ENCODE measurements at places on chromosomes 16 and 17.

GRCh38 chr16:47507701-47508100 lies 46.6 kb downstream of the PHKB start:
- no peak overlapping the region for H3K4me3 ChIP-seq
- DNase-seq = no peak
- H3K27me3 ChIP-seq = no peaks in the 10 kb centered on the region
- no peak overlapping the region for H3K27ac ChIP-seq
- H3K4me1 ChIP-seq = no peaks in the 10 kb centered on the region
- H3K36me3 ChIP-seq = peaks cover 67% of the 10 kb centered on the region

- DNase-seq = no peak
- no peak overlapping the region for H3K4me3 ChIP-seq
- no peak overlapping the region for H3K27ac ChIP-seq
Observed at GRCh38 chr17:60534010-60534555, 8.0 kb upstream of the APPBP2 start.

DNA sequence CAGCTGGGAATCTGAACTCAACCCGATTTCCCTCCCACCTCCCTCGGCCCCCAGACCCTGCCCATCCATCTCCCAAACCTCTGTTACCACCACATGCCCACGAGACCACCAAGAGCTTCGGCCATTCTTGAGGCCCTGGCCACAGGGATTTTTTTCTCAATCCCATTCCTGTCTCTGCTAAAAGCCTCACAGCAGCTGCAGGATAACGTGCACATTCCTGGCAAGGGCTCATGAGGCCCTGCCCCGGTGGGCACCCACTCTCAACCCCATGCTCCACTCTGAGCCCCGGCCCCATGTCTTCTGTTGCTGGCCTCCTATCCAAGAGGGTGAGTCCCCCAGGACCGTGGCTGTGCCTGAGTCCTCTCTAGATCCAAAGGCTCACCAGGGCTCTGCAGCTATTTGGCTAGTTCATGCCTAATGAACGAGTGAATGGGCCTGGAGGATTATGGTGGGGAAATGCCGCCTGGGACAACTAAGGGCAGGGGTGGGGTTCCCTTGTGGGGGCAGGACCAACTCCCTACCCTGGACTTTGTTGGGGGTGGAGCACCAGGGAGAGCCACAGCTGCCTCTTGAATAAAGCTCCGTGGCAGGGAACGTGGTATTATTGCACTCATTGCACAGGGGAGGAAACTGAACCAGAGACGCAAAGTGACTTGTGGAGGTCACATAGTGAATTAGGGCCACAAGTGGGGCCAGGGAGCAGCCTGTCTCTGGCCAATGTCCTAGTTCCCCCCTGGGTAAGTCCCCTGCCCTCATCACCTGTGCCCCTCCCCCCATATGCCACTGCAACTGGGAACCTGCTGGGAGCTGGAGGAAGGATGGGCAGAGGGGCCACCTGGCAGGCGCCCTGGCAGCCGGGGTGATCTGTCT lies 113.8 kb upstream of the SMURF2 start:
- no peaks in the 10 kb centered on the region for H3K36me3 ChIP-seq
- H3K27ac ChIP-seq = no peak overlapping the region
- no peak for DNase-seq
- peaks cover 49% of the 10 kb centered on the region for H3K4me1 ChIP-seq

- no peaks in the 10 kb centered on the region for H3K36me3 ChIP-seq
- no peak overlapping the region for H3K27ac ChIP-seq
- H3K4me3 ChIP-seq = no peak overlapping the region
- DNase-seq = no peak
- peaks cover 4% of the 10 kb centered on the region for H3K4me1 ChIP-seq
Observed at GRCh38 chr17:67385122-67385988, 8.3 kb downstream of the PITPNC1 start.

DNA sequence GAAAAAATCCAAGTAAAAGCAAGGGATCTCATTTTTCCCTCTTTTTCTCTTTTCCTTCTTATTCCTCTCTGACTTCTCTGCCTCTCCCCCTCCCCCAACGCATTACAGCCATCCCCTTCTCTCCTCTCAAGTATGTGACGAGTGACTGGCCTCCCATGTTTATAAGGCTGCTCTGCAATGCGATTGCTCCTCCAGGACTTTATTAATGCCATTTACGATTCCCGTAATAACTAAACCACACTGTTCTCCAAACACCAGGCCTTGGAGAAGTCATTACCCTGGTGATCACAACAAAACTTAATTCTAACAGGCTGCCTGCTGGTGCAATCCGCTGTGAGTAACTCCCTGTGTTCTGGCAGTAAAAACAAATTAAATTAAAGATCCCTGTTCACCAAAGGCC lies 88.8 kb downstream of the HS3ST3B1 start:
- H3K4me1 ChIP-seq = no peaks in the 10 kb centered on the region
- no peak overlapping the region for H3K27ac ChIP-seq

- H3K4me3 ChIP-seq = no peak overlapping the region
- no peaks in the 10 kb centered on the region for H3K36me3 ChIP-seq
- H3K27me3 ChIP-seq = peaks cover 11% of the 10 kb centered on the region
- no peak for DNase-seq
Observed at GRCh38 chr16:51757505-51757904, 606.4 kb upstream of the SALL1 start.

DNA sequence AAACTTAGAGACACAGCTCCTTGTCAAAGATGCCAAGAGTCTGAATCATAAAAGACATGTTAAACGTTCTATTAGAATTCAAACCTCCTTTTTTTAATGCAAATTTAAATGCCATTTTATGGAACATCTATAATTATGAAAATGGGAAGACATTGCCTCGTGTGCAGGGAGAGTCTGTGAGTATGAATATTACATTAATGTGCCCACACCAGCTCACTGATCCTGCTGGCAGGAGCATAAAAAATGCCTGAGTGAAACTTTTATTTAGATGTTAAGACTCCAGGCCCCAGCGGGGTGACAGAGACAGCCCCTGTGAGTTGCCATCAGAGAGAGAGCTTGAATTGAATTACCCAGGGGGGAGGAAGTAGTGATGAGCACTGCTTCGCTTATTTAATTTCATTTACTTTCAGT lies 84.8 kb downstream of the SNX11 start:
- DNase-seq = no peak
- H3K4me1 ChIP-seq = no peaks in the 10 kb centered on the region
- no peak overlapping the region for H3K4me3 ChIP-seq
- H3K36me3 ChIP-seq = no peaks in the 10 kb centered on the region
- no peak overlapping the region for H3K27ac ChIP-seq
- H3K27me3 ChIP-seq = peaks cover 50% of the 10 kb centered on the region

- DNase-seq = no peak
- no peaks in the 10 kb centered on the region for H3K27me3 ChIP-seq
- H3K4me1 ChIP-seq = peaks cover 4% of the 10 kb centered on the region
- H3K36me3 ChIP-seq = peaks cover 10% of the 10 kb centered on the region
- no peak overlapping the region for H3K4me3 ChIP-seq
Observed at GRCh38 chr17:37043201-37043600, 94.4 kb downstream of the AATF start.

DNA sequence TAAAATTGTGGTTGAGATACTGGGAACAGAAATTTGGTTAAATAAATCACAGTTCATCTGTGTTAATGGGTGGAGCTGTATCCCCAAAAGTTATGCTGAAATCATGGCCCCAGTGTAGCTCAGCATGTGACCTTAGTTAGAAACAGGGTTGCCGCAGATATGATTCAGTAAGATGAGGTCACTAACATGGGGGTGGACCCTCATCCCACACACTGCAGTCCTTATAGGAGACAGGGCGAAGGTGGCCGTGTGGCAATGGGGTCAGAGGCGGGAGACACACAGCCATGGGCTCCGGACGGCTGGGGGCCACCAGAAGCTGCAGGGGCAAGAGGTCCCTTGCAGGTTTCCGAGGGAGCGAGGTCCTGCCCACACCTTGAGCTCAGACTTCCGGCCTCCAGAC lies 10.7 kb downstream of the GALNS start:
- H3K4me3 ChIP-seq = no peak overlapping the region
- H3K27me3 ChIP-seq = no peaks in the 10 kb centered on the region
- no peak overlapping the region for H3K27ac ChIP-seq
- no peak for DNase-seq
- H3K4me1 ChIP-seq = no peaks in the 10 kb centered on the region

DNA sequence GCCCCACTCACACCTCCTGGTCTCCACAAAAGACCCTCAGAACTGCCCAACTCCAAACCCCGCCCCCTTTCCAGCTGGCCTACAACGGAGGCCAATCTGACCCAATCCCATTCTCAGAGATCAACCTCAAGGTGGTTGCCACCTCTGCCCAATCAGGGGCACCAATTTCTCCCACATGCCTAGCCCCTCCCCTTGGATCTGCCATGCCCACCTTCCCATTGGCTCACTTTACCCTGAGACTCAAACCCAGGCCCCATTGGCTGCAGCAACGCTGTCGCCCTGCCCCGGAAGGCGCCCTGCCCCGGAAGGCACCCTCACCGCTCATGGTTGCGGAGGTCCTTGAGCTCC lies 10.6 kb downstream of the ZNF668 start:
- no peaks in the 10 kb centered on the region for H3K4me1 ChIP-seq
- no peak overlapping the region for H3K27ac ChIP-seq
- H3K4me3 ChIP-seq = no peak overlapping the region

GRCh38 chr16:54341892-54342776 lies 55.5 kb upstream of the IRX3 start:
- no peak for DNase-seq
- H3K36me3 ChIP-seq = no peaks in the 10 kb centered on the region
- H3K4me3 ChIP-seq = no peak overlapping the region
- no peaks in the 10 kb centered on the region for H3K4me1 ChIP-seq
- H3K27ac ChIP-seq = no peak overlapping the region

- no peak overlapping the region for H3K4me3 ChIP-seq
- peaks cover 7% of the 10 kb centered on the region for H3K4me1 ChIP-seq
- no peaks in the 10 kb centered on the region for H3K36me3 ChIP-seq
- DNase-seq = no peak
- peaks cover 75% of the 10 kb centered on the region for H3K27me3 ChIP-seq
Observed at GRCh38 chr17:79420318-79421243, 190.3 kb downstream of the RBFOX3 start.

- H3K4me3 ChIP-seq = no peak overlapping the region
- no peak overlapping the region for H3K27ac ChIP-seq
- no peaks in the 10 kb centered on the region for H3K4me1 ChIP-seq
- DNase-seq = no peak
- H3K36me3 ChIP-seq = no peaks in the 10 kb centered on the region
Observed at GRCh38 chr16:26542198-26542597, 524.5 kb upstream of the C16orf82 start.

GRCh38 chr17:28951428-28951990 lies at the start of gene PHF12:
Gene PHF12, minus strand, starts transcription at chr17:28951518. Its CDS starts 558 bp downstream, at chr17:28950960.
- DNase-seq = peak; percentile 100
- no peaks in the 10 kb centered on the region for H3K4me1 ChIP-seq
- H3K36me3 ChIP-seq = no peaks in the 10 kb centered on the region
- H3K27me3 ChIP-seq = no peaks in the 10 kb centered on the region
- H3K27ac ChIP-seq = peak within 1 kb of the TSS; percentile 86

DNA sequence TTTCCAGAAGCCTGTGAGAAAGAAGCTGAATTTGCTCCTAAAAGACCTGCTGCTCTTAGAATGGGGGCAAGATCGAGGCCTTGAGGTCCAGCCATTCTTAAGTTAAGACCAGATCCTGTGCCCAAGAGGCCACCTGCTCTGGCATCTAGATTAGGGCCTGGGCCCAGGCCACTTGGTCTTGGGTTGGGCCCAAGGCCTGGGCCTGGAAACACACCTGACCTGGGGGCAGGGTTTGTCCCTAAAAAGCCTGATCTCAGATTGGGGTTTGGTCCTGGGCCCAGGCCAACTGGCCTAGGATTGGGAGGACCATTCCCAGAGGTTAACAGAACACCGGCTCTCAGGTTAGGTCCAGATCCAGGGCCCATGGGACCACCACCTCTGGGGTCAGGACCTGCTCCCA lies 12.9 kb downstream of the CHTF8 start:
- no peaks in the 10 kb centered on the region for H3K27me3 ChIP-seq
- H3K4me1 ChIP-seq = peaks cover 9% of the 10 kb centered on the region
- H3K4me3 ChIP-seq = no peak overlapping the region
- H3K27ac ChIP-seq = no peak overlapping the region
- no peak for DNase-seq

- H3K4me3 ChIP-seq = no peak overlapping the region
- H3K27me3 ChIP-seq = peaks cover 16% of the 10 kb centered on the region
- no peaks in the 10 kb centered on the region for H3K4me1 ChIP-seq
- peak; percentile 19 for DNase-seq
Observed at GRCh38 chr17:5895276-5895675, 174.9 kb upstream of the WSCD1 start.

GRCh38 chr17:77719806-77720205 lies 238.7 kb upstream of the TNRC6C start:
- no peaks in the 10 kb centered on the region for H3K27me3 ChIP-seq
- H3K4me1 ChIP-seq = no peaks in the 10 kb centered on the region
- H3K27ac ChIP-seq = no peak overlapping the region
- DNase-seq = no peak

DNA sequence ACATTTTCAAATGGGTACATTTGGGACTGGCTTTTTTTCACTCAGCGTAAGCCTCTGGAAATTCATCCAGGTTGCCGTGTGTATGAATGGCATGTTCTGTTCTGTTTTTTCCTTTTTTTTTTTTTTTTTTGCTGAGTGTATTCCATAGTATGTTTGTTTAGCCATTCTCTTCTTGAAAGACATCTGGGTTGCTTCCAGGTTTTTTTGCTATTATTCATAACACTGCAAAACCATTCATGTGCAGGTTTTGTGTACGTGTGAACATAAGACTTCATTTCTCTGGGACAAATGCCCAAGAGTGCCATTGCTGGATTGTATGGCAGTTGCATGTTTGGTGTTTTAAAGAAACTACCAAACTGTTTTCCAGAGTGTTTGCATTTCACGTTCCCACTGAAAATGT lies 335.9 kb upstream of the TNRC6C start:
- no peak overlapping the region for H3K4me3 ChIP-seq
- no peak overlapping the region for H3K27ac ChIP-seq
- H3K27me3 ChIP-seq = no peaks in the 10 kb centered on the region
- H3K36me3 ChIP-seq = no peaks in the 10 kb centered on the region
- H3K4me1 ChIP-seq = no peaks in the 10 kb centered on the region
- no peak for DNase-seq

DNA sequence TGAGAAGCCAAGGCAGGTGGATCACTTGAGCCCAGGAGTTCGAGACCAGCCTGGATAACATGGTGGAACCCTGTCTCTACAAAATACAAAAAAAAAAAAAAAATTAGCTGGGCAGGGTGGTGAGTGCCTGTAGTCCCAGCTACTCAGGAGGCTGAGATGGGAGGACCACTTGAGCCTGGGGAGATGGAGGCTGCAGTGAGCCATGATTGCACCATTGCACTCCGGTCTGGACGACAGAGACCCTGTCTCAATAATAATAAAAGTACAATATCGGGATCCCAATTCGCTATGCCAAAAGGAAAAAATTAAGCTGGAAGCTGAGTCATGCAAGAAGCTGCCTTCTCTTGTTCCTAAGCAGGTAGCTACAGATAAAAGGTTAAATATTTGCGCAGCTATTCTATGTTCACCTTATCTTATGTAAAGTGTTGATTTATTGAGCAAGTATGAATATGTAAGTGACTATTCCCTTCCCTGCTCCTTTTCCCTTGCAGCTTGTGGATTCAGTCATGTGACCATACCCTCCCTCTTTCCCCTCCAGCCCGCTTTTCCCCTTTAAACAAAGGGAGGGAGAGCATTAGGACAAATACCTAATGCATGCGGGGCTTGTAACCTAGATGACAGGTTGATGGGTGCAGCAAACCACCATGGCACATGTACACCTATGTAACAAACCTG lies 112.0 kb downstream of the LITAF start:
- no peaks in the 10 kb centered on the region for H3K27me3 ChIP-seq
- H3K27ac ChIP-seq = no peak overlapping the region
- H3K36me3 ChIP-seq = no peaks in the 10 kb centered on the region
- DNase-seq = peak; percentile 16
- H3K4me1 ChIP-seq = no peaks in the 10 kb centered on the region
